LoVo (cell line): ENCODE measurements at places on chromosomes 5 and 9.
A peak's percentile ranks its signal among the peaks of the same experiment; 100 is the strongest.

- no peak for DNase-seq
Observed at GRCh38 chr5:111752426-111752965, 4.5 kb downstream of the NREP start.

- DNase-seq, result no peak
Observed at GRCh38 chr9:70147651-70148050, 104.0 kb downstream of the MAMDC2 start.

GRCh38 chr9:132005899-132006298 is 73.8 kb downstream of the MED27 start:
- DNase-seq, result no peak

GRCh38 chr5:14849516-14850294 is 21.9 kb downstream of the ANKH start:
- no peak for DNase-seq

GRCh38 chr9:134217431-134218210 is 53.3 kb upstream of the RNU6ATAC start:
- no peak for DNase-seq

DNA sequence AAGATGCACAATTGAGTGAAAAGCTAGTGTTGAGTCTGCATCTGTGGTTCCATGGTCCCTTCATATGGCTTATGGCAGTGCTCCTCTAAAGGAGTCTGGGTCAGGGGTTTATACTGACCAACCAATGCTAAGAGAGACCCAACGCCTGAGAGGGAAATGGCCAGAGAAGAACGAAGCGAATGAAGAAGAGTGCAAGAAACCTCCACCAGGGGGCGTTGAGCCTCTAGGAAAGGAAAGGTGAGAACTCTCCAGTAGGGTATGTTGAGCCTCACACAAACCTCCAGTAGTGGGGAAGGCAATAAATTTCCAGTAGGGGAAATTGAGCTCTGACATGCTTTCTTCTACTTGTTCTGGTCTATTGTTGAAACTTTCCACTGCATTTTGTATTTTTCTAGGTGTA is 470.6 kb downstream of the PRDM9 start:
- DNase-seq, result peak; percentile 9

DNA sequence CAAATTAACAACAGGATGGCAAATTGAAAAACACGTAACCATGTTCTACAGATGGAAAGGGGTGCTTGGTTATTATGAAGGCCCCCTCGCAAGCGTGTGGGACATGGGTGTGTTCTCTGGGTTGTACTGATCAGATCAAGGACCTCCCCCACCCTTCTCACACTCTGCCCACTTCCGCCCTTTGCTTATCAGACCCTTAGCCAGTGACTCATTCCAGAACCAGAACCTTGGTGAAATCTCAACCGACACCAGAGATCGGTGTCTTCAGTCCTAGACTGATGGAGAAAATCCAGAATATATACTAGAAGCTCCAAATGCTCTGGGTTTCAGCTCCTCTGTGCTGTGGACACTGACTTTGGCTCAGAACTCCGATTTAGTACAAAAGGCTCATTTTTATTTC is 64.9 kb downstream of the PTTG1 start:
- DNase-seq, result no peak

- DNase-seq, result no peak
Observed at GRCh38 chr5:35483191-35483590, 134.5 kb upstream of the SPEF2 start.

DNA sequence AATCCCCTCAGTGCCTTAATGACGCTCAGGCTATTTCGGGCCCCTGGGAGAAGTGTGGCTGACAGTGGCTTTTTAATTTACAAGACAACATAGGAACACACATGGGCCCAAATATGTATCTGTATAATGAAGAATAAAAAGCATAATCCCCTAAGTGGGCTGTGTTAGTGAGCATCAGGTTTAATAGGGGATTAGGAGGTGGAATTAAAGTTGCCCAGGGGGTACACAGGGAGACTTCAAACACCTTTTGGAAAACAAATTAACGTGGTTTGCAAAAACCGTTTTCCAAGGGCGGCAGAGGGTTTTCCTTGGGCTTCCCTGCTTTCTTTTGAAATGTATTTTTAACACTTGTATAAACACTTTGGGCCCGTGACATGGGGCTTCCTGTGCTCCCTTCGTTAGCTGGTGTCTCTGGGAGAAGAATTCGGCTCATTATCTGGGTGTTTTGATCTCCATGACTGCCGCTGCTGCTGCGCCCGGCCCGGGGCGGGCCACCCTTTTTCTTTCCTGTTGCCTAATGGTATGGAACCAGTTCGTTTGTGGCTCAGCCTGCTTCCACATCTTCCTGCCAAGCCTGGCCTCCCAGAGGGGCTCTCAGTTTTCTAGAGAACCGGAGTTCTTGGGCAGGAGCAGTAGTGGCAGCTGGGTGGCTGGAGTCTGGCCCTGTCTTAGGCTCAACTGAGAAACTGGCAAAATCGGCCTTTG is 173.0 kb downstream of the MACROH2A1 start:
- no peak for DNase-seq

GRCh38 chr5:143491646-143492045 is 88.2 kb upstream of the NR3C1 start:
- DNase-seq, result no peak

DNA sequence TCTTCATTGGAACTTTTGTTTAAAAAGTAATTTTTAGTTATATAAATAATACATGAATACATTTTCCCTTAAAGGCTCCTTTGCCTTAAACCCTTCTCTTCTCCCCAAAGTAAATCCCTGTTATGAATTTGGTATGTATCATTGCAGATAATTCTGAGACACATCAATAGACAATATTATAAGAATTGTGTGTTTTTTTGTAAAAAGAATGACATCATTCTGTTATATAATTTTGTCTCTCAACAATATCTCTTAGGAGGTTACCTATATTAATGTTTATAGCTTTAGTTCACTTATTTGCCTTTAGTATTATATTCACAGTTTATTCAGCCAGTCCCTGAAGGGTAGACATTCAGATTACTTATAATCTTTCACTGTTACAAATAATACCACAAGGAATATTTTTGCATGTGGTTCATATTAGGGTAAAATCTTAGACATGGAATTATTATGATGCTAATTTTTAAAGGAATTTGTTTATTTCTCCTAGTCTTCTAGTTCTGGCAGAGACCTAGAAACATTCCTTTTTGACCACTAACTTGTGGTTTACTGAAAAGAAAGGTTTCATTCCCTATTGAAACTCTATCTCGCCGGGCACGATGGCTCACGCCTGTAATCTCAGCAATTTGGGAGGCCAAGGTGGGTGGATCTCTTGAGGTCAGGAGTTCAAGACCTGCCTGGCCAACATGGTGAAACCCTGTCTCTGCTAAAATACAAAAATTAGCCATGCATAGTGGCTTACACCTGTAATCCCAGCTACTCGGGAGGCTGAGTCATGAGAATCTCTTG is 105.6 kb downstream of the KCTD16 start:
- no peak for DNase-seq

- no peak for DNase-seq
Observed at GRCh38 chr9:28053096-28053777, 480.0 kb upstream of the C9orf72 start.

DNA sequence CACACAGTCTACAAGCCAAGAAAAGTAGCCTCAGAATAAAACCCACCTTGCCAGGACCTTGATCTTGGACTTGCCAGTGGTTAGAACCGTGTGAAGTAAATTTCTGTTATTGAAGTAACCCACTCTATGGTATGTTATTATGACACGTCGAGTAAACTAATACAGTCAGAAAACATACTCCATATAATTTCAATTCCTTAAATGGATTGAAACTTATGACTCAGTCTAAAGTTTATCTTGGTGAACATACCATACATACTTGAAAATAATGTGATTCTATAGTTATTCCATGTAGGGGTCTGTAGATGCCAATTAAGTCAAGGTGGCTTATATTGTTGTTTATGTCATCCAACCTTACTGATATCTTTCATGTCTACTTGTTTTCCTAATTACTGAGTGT is 950.7 kb downstream of the TLE4 start:
- no peak for DNase-seq

GRCh38 chr5:73042993-73043392 is 77.4 kb upstream of the TMEM171 start:
- DNase-seq, result no peak

DNA sequence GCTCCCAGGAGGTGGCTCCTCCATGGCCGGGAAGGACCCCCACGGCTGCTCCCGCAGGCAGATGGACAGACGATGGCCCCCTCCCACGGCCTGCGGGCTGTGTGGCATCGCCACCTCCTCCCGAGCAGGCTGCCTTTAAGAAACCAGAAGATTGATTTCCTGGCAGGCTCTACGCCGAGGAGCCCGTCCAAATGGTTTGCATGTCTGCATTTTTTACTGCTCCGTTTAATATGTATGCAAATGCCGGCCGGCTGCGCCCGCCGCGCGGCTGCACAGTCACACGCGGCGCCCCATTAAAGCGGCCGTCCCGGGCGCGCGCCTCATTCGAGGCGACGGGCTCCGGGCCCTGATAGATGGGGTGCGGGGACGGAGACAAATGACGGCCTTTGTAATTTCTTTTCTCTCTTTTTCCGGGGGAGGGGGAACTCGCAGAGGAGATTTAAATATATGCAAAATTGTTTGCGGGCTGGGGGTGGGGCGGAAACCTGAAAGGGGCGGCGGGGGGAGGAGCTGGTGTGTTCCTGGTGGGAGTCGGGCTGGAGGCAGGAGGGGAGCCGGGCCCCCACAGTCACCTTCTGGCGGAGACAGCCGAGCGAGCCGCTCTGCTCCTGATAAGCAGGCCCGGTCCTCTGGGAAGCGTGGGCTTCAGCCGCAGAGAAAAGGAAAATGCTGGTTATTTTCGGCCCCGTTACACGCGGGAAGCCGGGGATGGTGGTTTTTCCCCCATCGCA is 158.7 kb upstream of the IER5L start:
- DNase-seq, result no peak

DNA sequence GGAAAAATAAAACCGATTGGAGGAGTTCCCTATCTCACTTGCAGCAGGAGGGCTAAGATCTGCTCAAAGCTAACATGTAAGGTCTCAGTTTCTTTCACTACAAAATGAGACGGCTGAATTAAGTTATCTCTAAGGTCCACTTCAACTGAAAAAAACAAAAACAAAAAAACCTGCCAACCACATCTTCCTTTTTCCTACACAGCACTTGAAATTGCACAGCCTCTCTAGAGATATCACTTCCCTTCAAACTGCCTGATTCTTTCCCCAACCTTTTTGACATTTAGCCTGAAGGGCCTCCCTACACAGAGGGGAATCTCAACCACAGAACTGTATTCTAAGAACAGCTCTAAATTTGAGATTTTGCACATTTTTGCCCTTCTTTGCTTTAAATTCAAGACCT is 227.9 kb upstream of the TARS1 start:
- DNase-seq, result no peak

DNA sequence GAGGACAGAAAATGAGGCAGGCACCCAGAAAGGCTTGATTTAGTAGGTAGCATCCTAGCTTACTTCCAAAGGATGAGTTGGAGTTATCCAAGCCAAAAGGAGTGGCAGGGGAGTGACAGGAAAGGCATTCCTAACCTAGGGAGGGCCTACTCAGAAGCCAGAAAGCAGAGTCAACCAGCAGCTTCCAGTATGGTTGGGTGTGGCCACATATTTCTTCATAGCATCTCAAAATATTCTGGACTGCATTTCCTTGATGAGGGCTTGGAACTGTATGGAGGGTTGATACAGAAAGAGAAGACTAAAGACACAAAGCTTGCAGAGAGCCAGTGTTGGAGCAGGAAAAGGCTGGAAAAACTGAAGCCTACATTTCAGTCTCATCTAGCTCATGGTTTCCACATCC is 656.8 kb upstream of the DMAC1 start:
- no peak for DNase-seq

DNA sequence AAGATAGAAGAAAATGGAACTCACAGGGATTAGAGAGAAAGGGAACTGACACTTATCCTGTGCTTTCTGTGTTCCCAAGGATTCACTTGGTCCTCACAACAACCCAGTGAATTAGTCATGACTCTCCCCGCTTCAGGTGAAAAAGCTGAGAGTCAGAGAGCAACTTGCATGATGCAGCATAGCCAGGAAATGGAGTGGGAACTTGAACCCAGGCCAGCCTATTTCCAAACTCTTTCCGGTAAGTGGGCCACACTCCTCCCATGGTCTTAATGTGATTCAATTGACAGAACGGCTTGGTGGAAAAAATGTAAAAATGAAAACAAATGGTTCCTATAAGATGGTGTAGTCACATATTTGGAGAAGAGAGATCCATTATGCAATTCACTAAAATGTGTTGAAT is 45.9 kb upstream of the CEMIP2 start:
- DNase-seq, result no peak

- DNase-seq, result no peak
Observed at GRCh38 chr9:16960084-16960483, 89.6 kb upstream of the BNC2 start.

DNA sequence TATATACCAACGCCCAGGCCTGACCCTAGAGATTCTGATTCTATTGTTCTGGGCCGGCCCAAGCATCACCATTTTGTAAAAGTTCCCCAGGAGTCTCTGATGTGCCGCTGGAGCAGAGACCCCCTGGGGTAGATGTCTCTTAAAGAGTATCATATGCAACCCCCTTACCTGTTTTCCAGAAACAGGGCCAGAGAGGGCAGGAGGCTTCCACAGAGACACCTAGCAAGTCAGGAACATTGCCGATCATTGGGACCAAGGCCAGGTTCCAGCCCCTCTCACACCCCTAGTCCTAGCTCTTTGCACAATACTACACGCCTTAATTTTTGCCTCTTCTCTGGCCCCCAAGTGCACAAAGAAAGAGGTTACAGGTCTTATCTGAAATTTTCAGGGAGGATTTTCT is 63.8 kb downstream of the TMOD1 start:
- no peak for DNase-seq

DNA sequence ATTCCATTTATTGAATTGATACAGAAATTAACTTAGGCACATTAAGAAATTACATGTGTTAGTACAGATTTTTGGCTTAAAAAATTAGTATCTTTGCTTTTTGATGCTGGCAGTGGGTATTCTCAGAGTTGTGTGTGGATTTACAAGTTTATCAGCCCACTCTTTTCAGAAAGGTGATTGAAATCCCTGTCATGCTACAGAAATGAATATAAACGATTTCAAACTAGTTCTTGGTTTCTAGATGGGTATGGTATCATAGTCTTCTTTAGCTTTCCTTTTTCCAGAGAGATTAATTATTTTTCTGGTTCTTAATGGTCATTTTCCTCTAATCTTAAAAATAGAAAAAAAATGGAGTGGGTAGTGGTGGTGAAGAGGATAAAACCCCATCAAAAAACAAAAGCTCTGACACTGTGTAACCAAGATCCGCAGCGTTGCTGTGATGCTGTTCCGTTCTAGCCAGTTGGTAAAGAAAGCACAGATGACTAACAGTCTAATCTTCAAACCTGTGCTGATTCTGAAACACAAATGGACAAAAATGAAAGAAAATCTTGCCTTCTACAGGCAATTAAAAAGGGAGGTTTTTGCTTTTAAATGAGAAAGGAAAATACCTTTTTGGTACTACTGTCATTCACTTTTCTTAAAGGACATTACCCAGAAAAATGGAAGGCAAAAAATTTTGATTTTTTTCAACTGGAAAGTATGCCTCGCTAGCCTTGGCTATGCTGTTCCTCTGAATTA is 5.2 kb downstream of the LRRTM2 start:
- DNase-seq, result no peak

- DNase-seq, result peak; percentile 56
Observed at GRCh38 chr5:15105799-15106393, 234.3 kb upstream of the ANKH start.

- no peak for DNase-seq
Observed at GRCh38 chr9:11158063-11158462, 545.3 kb upstream of the PTPRD start.
